ENCODE measurements at places on chromosomes 4 and X.

DNA sequence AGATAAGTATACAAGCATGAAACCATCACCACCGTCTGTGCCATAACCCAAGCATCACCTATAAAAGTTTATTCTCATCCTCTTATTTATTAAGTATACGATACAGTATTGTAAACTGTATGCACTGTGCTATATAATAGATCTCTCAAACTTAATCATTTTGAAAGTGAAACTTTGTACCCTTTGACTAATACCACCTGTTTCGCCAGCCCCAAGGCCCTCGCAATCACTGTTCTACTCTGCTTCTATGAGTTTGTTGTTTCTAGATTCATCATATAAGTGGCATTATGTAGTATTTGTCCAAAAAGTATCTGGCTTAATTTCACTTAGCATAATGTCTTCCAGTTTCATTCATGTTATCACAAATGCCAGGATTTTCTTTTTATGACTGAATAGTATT, 72.1 kb upstream of the DOCK11 start:
- no peak for DNase-seq

GRCh38 chrX:153969125-153969903, 2.3 kb downstream of the HCFC1 start:
- no peak for DNase-seq

GRCh38 chr4:169315530-169316343, 45.0 kb upstream of the SH3RF1 start:
- DNase-seq, result no peak

- DNase-seq, result no peak
These were observed 10.6 kb upstream of the GPM6B start for GRCh38 chrX:13827298-13828090.

DNA sequence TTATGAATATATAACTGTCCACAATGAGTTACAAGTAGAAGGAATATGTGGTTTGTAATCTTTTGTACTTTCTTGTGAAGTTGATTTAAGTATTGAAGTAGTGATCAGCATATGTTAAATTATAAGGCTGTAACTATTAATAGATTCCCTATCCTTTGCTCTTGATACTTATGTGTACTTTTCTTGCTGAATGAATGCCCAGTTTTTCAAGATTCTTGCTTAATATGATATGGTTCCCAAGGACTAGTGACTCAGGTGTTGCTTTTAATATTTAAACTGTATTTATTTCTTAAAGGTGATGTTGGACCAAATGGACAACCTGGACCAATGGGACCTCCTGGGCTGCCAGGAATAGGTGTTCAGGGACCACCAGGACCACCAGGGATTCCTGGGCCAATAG, 121.7 kb downstream of the IRS4 start:
- no peak for DNase-seq

GRCh38 chr4:7876201-7876875, 63.3 kb downstream of the AFAP1 start:
- no peak for DNase-seq

DNA sequence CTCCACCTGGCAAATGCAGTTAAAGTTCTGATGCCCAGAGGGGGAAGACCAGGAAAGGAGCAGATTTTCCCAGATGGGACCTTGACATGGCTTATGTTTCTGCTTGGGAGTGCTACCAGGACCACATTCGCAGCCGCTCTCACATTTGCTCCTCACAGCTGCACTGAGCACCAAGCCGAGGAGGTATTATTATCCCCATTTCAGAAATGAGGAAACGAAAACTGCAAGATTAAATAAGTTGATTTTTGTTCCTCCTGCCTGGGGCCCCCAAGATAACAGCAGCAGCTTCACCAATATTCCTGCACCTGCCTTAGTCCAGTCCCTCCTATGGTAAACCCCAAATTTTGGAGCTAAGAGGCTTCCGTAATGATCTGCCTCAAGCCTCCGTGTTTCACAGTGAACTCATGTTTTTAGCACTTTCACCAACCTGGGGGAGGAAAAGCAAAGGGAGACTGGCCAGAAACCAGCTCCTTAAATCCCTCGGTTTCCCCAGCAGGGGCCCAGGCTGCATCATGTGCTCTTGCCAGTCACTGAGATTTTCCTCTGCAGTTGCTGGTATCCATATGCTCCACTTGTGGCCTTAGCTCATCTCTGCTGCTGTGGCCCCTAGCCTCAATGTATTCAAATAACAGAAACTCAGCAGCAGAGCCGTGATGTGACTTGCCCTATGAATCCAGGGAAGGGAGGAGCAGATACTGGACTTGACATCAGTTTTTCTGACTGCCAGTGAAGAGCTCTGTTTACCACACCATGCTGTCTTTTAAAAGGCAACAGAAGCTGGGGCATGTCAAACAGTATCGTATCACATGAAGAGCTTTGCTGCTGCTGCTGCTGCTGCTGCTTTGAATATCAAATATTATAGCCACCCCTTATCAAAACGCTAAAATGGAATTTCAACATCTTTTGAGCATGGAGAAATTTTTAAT, 95.5 kb upstream of the KLHL13 start:
- no peak for DNase-seq

GRCh38 chr4:126592088-126592487, 1040.7 kb upstream of the INTU start:
- DNase-seq, result peak; percentile 6

DNA sequence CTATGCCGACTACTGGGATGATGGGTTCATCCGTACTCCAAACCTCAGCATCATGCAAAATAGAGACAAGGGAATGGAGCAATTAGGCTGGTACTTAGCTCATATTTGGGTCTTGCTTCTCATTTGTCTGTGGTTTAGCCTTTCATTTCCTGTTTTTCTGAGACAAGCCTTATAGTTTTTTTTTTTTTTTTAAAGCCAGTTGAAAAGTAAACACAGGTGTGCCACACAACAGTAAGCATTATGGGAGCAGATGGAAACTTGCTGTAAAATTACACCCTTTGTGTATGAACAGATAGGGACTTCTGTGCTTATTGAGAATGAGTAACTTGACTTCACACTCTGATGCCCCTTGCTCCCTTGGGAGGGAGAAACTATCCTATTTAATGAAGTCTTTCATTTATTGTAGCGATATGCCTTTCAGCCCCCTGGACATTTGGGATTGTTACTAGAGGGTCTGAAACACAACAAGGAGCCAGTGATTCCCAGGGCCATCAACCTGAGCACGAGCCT, 13.7 kb downstream of the RASSF6 start:
- no peak for DNase-seq

DNA sequence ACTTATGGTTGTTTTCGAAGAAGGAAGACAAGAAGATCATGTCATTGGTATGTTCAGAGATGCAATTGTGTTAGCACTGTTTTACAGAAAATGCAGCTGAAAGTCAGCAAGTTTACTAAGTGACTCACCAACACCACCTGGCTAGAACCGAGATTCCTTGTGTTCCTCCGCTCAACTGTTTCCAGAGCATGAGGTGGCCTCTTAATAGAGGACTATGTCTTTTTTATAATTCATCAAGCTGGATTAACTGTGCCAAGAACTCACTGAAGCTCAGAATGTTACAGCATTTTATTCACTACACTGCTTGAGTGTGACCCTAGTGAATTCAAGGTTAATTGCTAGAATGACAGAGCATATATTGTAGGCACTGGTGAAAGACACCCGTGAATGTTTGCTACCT, 1573.5 kb upstream of the TENM3 start:
- DNase-seq, result no peak

GRCh38 chr4:10160281-10160856, 43.8 kb upstream of the WDR1 start:
- no peak for DNase-seq

GRCh38 chrX:64350047-64350446, 45.2 kb downstream of the MTMR8 start:
- no peak for DNase-seq

GRCh38 chr4:60575336-60575735, 624.8 kb upstream of the ADGRL3 start:
- no peak for DNase-seq

DNA sequence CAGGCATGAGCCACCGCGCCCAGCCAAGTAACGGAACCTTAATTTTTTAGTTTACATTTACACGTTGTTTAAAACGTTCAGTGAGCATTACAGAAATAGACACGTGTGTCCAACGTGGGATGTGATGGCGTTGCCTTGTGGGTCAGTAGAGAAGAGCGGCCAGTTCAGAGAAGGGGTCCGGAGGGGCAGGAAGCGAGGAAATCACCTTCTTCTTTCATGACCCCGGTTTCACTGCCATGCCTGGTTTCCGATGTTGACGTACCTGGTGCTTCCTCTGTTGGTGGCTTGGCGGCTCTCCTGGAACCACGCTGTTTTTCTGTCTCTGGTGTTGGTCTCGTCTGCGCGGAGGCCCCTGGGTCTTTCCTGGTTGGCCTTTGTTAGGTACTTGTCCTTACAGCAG, 42.8 kb downstream of the PCGF3 start:
- no peak for DNase-seq

GRCh38 chr4:57184378-57185029, 74.3 kb upstream of the IGFBP7 start:
- DNase-seq, result no peak

GRCh38 chr4:98691588-98691987, 33.2 kb upstream of the TSPAN5 start:
- no peak for DNase-seq

- peak; percentile 15 for DNase-seq
These were observed 65.8 kb downstream of the RASGEF1B start for GRCh38 chr4:81405900-81406401.

DNA sequence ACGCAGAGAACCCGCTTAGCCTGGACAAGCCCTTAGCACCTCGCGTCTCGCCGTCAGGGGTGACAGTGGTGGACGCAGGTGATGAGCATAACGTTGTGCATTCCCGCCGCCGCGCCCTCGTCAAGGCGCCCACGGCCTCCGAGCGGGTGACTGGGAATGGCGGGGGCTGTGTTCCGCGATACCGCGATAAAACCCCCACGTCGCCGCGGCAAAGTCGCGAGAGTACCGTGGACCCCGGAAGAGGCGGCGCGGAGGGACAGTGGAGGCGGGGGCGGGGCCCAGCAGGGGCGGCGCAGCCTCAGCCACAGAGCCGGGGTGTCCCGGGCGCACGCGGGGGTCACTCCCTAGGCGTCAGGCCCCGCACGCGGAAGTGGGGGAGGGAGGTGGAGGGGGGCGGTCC, 53.8 kb downstream of the ZFYVE28 start:
- DNase-seq, result peak; percentile 48

DNA sequence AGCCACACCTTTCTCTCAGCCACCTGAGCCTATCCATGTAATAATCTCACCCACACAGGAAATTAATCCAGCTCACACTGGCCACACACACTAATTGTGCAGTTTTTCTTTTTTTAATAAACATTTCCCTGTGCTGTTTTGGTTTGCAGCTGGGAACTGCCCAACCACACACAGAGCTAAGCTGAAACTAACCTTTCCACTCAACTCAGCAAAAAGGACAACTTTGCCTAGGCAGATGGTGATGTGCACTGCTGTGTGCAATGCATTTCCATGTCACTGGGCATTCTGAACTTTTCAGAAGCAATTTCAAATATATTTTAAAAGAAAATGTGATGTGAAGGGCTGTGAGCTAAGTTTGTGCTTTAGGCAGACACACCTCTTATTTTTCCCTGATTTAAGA, 70.0 kb upstream of the TLL1 start:
- no peak for DNase-seq

DNA sequence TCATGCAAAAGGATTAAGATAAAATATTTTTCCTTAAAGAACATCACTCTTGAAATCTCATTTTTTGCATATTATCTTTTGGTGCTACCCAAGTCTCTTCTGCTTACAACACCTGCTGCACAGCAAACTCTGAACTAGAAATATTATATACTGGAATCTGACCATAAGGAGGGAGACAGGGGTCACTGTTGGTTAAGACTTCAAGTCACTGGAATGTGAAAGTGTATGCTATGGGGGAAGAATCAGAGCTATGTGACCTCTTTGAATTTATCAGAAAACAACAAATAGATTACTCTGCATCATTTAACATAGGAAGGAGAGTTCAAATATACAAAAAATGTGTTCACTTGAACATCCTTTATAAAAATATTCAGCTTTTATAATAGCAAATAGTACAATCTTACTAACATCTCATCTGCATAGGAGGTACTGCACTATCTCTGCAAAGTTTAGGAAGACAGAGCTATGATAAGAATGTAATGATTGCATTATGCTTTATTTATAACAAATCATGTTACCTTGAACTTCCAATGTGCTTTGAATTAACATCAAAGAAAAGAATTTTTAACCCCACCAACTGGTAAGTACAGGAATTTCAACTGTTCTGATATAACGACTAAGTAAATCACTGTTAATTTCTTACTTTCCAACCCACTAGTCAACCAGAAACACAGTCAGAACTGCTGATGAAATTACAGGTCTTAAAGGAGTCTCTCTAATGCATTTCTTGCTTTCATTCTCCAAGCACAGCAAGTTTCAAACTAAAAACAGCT, 69.8 kb downstream of the ZNF827 start:
- no peak for DNase-seq

DNA sequence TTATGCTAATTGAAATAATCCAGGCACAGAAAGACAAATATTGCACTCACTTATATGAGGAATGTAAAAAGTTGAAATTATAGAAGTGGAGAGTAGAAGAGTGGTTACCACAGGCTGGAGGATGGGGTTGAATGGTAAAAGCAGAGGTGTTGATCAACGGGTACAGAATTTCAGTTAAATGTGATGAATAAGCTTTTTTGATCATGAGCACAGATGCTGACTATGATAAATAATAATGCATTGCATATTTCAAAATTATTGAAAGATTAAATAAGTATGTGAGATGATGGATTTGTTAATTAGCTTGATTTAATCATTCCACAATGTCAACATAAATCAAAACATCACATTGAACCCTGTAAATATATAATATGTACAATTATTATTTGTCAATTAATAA, 213.1 kb downstream of the DCAF12L2 start:
- no peak for DNase-seq

DNA sequence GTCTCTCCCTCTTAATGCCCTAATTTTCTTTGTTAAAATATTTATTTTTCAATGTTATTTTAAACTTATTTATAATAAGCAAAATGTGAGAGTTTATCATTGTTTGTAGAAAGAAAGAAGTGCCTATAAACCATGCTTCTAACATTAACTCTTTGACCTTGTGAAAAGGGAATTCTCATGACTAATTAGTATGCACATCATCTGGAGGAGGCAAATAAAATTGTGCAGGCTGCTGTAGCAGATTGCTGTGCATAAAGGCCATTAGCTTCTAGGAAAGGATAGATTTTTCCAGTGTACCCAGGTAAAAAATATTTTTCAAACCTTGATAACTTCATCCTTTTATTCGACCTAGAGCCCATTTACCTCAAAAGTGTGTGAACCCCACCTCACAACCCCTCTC, 84.6 kb upstream of the GUCY1A1 start:
- no peak for DNase-seq

GRCh38 chrX:48802089-48802904, 430 bp downstream of the HDAC6 start:
- peak; percentile 77 for DNase-seq

GRCh38 chr4:135515295-135515694, 1313.7 kb upstream of the PABPC4L start:
- DNase-seq, result no peak

DNA sequence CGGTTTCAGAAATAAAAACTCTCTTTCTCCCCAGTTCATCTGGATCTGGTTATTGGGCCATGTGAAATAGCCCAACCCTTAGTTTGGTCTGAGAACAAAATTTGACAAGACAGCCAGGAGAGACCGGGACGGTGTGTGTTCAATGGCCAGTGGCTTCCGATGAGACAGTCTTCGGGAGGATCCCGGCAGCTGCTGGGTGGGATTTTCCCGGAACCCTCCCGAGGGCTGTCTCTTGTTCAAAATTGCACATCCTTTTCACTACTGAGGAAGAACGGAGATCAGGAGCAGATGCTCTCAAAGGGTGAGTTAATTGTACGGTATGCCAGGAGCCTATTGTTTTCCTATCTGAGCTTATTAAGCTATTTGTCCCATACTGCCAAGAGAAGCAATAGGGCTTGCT, 166.5 kb downstream of the PRR32 start:
- no peak for DNase-seq

- peak; percentile 0 for DNase-seq
These were observed 6.5 kb downstream of the RPL39 start for GRCh38 chrX:119784747-119785446.

All from SW 1271 (cell line).